ENCODE measurements at places on chromosomes 11 and 22.
A peak's percentile ranks its signal among the peaks of the same experiment; 100 is the strongest.

DNA sequence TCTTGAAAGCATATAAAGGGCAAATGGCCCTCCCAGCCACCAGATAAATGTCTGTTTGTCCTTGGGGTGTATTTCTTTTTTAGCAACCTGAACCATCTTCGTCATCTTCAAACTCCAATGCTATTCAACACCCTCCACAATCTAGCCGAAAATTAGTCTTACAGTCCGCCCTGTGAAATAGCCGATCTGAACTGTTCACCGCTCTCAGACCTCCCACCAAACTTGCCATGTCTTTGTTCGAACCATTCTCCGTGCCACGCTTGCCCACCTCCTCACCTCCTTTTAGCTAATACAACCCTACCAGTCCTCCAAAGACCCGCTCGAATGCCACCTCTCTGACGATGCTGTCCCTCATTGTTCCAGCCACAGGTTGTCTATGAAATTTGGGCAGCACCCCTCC, 46.0 kb downstream of the SC5D start:
- DNase-seq, result no peak

DNA sequence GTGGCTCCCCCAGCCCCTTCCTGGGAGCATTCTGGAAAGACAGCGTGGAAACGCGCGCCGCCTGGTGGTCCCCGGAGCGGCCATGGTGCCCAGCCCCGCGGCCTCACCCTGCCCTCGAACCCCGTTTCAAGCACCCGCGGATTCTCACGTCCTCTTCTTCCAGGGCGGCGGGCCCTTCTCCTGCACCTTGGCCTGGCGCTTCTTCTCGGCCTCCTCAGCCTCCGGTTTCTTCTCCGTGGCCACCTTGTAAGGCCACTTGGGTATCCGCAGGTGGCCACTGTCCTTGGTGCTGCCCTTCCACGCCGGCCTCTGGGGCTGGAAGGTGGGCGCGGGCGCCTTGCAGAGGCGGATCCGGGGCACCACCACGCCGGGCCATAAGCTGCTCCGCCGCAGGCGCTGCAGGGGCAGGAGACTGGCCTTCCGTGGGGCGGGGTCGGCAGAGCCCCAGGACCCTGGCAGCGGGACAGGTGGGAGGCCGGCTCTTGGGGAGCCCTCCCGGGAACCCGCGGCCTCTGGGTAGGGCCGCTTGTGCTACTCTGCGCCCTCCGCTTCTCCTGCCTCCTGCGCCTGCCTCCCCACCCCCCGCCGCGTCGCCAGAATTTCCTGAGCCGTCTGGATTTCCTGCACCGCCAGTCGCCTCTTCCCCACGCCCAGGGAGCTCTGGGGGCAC, 83.4 kb downstream of the TRIM51G start:
- DNase-seq, result no peak

DNA sequence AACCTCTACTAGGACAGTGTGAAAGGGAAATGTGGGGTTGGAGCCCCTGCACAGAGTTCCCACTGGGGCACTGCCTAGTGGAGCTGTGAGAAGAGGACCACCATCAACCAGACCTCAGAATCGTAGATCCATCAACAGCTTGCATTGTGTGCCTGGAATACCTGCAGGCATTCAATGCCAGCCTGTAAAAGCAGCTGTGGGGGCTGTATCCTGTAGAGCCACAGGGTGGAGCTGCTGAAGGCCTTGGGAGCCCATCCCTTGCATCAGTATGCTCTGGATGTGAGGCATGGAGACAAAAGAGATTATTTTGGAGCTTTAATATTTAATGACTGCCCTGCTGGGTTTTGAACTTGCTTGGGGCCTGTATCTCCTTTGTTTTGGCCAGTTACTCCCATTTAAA, 46.3 kb downstream of the PGR start:
- DNase-seq, result no peak

GRCh38 chr22:22667966-22668880, 23.8 kb downstream of the GGTLC2 start:
- DNase-seq, result no peak

- no peak for DNase-seq
Measured at GRCh38 chr11:130940706-130941105, 24.4 kb upstream of the SNX19 start.

GRCh38 chr11:88484873-88485621, 147.5 kb upstream of the CTSC start:
- peak; percentile 50 for DNase-seq

GRCh38 chr11:107695446-107695845, 16.4 kb downstream of the SLN start:
- no peak for DNase-seq

DNA sequence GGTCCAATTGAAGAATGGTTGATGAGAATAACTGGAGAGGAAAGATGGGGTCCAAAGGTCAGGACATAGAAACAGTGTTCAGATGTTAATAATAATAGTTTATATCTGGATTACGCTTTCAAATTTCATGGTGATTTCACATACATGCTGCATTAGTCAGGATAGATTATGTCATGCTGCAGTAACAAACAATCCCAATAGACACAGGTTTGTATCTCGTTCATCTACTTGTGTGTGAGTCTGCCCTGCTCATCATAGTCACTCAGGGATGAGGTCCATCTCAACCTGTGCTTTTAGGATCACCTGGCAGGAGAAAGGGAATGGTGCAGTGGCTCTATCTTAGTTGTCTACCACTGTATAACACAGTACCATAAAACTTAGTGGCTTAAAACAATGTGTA, 48.0 kb upstream of the PLET1 start:
- no peak for DNase-seq

DNA sequence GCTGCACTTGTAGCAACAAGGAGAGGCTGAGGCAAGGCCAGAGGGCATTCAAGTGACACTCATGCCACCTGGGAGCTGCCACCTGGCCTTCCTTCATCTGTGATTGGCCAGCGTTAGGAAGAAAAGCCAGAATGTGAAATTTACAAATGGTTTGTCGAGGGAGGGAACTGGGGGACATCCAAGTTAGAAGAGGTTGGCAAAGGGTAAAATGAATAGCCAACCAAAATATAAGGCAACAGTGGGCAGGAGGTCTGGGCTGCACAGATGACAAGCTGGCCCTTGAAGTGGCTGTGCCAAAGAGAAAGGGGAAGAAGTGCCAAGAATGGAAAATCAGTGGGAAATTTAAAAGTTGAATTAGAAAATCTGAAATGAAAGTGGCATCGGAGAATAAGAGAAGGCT, 221.4 kb downstream of the C11orf91 start:
- no peak for DNase-seq

DNA sequence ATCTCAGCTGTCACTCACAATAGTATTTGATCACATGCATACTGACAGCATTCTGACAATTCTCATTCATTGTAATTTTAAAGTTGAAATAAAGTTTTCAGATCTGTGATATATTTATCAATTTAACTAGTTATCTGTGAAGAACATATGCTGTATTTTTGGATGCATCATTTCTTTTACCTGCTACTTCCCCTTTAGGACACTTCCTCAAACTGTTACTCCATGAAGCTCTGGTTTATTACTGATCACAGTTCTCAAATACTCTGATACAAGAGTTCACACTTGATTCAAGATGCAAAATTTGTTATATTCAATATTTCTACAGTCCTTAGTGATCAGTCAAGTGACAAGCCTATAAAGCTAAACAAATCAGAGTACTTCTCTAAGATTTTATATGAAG, 1655.2 kb downstream of the LRRC4C start:
- DNase-seq, result no peak

- DNase-seq, result no peak
Measured at GRCh38 chr11:35474688-35475087, 50.7 kb downstream of the PAMR1 start.

- DNase-seq, result no peak
Measured at GRCh38 chr22:19291218-19291579, 320 bp downstream of the CLTCL1 start.

DNA sequence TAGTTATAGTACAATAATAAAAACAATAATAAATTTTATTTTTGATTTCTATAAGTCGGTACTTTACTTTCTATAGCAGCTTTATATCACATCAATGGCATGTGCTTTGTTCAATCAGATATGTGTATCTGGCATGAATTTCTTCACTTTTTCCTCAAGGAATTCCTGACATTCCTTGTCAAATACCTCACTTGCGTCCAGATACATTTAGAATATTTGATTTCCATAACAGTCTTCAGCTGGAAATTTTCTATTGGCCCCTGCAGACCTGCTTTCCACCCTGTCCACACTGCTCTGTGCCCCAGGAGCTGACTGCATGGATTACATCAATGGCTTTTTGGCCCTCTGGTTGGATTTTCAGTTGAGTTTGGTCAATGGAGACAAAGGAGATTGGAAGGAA, 93.2 kb downstream of the FAR1 start:
- no peak for DNase-seq

GRCh38 chr11:60954421-60954820, 2.4 kb upstream of the SLC15A3 start:
- DNase-seq, result no peak

- DNase-seq, result no peak
Measured at GRCh38 chr11:39412117-39412516, 2047.3 kb downstream of the LRRC4C start.

DNA sequence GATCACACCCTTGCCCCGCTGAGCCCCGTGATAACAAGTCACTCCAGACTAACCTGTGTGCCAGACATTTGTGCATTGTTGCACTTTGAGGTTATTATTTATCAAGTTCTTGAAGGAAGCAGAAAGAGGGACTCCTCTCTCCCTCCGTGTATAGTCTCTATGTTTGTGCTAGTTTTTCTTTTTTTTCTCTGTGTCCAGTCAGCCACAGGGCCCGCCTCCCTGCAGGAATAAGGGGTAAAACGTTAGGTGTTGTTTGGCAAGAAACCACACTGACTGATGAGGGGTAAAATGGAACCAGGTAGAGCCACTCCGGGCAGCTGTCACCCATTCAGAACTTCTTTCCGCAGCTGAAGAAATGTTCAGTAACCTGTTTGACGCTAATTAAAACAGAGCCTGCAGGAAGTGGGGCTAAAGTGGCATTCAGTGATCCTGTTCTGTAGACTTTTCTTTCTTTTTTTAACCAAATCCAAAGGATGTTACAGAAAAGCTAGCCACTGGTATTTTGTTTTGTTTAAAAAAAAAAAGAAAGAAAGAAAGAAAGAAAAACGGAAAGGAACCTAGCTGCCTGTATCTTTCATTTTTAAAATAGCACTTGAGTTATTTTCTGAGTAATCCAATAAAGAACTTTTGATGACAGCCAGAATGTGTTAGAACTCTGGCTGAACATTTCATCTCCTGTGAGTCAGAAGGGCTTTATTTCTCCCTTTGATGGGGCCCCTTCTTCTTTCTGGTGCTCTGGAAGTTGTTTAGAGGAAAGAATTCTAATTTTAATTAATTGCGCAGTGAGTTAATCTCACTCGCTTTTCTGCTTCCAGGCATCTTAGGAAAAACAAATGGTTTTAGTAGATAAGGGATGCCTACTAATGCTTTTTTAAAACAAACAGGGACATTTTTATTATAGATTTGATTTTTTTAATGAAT, 58.2 kb downstream of the COMMD9 start:
- no peak for DNase-seq

DNA sequence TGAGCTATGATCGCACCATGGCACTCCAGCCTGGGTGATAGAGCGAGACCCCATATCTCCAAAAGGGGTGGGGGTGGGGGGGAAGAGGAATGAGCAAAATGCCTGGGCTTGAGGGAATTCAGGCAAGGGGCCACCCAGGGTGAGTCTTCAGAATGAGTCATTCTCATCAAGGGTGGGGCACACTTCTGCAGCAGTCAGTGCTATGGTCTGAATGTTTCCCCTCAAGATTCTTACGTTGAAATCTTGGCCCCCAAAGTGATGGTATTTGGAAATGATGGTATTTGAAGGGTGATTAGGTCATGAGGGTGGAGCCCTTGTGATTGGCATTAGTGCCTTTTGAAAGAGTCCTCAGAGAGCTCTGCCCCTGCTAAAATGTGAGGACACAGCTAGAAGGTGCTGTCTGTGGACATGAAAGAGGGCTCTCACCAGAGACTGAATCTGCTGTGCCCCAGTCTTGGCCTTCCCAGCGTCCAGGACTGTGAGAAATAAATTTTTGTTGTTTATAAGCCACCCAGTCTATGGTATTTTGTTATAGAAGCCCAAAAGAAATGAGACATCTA, 86.4 kb upstream of the THY1 start:
- DNase-seq, result no peak

GRCh38 chr11:22177186-22177585, 15.7 kb upstream of the ANO5 start:
- peak; percentile 5 for DNase-seq

GRCh38 chr22:17832665-17833064, 58.4 kb upstream of the BID start:
- DNase-seq, result no peak

- no peak for DNase-seq
Measured at GRCh38 chr11:113240790-113241635, 73.4 kb upstream of the TTC12 start.

GRCh38 chr11:119520966-119521365, 98.0 kb upstream of the THY1 start:
- no peak for DNase-seq

DNA sequence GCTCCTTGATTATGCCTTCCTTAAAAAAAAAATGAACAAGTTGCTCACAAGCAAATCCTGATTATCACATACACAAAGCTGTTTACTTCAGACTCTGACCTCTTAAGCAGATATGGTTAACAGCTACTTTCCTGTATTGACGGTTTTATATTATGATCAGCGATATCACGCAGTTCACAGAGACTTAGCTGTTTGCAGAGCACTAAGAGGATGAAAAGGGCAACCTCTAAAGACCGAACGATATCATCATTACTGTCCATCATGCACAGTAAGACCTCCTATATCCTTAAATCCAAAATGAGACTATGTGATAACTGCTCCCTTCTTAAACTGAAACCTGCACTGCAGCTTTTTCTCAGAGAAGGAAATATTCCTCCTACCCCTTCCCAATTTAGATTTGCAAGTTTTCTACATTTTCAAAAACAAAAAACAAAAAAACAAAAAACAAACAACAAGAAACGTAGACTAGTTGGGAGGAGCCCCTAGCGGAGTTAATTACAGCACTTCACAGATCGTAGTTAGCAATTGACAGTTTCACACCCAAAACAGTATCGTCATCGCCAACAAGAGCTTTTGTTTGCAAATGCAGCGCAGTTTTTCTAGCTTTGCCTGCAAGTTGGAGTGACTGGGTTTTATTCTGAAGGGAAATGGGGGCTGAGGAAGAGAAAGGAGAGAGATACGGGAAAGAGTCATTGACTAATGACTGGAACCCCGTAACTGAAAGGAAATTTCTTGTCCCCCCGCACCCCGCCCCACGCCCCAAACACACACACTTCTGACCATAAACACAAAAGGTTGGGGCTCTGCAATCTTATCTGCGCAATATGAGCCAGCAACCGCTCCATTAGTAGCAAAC, 1.2 kb downstream of the DDX6 start:
- no peak for DNase-seq

All from HepG2 (cell line).